ENCODE measurements at places on chromosomes 1 and 21.

DNA sequence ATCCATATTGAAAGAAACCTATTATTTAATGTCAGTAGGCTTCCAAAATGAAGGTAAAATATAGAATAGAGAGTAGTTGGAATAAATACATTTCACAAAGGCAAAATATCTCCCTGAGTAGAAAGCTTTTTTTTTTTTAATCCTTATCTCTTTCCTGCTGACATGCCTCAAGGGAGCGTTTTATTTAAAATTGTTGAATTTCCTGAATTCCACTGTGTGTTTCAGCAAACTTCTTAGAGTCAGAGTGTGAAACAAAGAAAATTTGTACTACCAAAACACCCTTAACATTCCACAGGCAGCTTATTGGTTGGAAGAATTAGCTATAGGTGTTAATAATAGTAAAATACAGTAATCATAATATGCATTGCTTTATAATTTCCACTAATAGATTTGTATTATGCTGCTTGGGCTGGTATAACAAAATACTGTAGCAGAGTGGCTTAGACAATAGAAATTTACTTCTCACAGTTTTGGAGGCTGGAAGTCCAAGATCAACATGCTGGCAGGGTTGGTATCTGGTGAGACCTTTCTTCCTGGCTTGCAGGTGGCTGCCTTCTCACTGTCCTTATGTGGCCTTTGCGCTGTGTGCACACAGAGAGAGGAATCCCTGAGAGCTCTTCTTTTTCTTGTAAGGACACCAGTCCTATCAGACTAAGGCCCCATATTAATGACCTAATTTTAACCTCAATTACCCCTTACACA is 468.4 kb upstream of the C1orf87 start:
- DNase-seq = no peak

DNA sequence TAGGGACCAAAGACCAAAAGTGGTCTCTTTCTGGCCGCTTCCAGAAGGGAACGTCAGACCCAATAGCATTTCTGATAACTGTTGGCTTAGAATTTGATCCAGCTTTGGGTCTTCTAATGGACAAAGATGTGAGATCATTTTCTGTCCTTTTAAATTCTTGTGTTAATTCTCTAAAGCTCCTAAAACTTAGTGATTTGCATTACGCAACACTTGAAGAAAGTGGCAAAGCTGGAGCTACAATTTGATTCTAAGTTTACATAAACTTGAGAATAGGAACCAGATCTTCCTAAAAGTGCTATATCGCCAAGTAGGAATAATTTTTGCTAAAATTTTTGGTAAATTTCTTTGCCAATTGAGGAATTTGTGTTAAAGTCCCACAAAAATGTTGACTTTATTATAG is 21.6 kb upstream of the PLA2G4A start:
- DNase-seq = no peak

GRCh38 chr1:75438355-75438754 is 172.6 kb downstream of the SLC44A5 start:
- DNase-seq = no peak

DNA sequence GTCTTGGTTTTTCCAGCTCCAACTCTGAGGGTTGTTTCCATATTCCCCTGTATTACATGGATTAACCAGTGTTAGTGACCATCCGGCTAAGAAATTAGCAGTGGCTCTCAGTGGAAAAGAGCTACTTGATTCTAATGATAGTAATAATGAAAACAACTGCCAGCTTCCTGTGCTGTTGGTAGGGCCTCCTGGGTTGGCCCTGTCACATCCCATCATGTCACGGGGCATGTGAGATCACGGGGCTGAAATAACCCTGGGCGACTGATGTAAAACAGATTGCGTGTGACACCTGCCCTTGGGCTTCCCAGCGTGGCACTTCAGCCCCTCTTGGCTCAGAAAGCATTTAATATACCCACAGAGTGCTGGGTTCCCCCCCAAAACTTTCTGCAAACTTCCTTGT is 149.0 kb downstream of the ROR1 start:
- no peak for DNase-seq

DNA sequence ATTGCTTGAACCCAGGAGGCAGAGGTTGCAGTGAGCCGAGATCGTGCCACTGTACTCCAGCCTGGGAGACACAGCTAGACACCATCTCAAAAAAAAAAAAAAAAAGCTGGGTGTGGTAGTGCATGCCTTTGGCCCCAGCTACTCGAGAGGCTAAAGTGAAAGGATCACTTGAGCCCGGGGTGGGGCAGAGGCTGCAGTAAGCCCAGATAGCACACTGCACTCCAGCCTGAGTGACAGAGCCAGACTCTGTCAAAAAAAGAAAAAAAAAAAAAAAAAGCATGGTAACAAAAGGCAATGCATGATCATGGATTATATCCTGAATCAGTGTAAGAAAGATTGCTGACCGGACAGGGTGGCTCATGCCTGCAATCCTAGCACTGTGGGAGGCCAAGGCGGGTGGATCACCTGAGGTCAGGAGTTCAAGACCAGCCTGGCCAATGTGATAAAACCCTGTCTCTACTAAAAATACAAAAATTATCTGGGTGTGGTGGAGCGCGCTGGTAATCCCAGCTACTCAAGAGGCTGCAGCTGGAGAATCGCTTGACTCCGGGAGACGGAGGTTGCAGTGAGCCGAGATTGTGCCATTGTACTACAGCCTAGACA is 76.3 kb downstream of the RUSC1 start:
- no peak for DNase-seq

DNA sequence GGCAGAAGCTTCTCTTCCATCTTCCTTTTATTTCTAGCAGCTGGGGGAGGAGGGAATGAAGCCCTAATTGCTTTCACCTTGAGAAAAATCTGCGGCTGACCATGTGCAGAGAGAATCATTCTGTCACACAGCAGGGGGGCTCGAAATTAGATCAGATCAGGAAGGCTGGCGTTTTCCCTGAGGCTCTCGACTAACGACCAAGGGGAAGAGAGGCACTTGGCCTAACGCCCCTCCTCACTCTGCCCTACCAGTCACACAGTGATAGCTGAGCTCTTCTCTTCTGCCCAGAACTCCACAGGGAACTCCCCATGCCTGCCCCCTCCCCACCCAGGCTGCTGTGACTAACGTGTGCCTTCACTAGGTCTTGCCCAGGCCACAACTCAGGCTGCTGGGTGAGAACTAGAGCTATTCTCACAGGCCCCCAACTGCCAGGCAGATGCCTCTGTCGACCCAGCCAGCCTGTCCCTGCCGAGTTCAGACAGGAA is 26.5 kb upstream of the KHDRBS1 start:
- no peak for DNase-seq

GRCh38 chr1:226432586-226433340 is 24.9 kb upstream of the PARP1 start:
- DNase-seq = no peak

GRCh38 chr1:24366707-24367106 is 46.9 kb downstream of the STPG1 start:
- DNase-seq = no peak

DNA sequence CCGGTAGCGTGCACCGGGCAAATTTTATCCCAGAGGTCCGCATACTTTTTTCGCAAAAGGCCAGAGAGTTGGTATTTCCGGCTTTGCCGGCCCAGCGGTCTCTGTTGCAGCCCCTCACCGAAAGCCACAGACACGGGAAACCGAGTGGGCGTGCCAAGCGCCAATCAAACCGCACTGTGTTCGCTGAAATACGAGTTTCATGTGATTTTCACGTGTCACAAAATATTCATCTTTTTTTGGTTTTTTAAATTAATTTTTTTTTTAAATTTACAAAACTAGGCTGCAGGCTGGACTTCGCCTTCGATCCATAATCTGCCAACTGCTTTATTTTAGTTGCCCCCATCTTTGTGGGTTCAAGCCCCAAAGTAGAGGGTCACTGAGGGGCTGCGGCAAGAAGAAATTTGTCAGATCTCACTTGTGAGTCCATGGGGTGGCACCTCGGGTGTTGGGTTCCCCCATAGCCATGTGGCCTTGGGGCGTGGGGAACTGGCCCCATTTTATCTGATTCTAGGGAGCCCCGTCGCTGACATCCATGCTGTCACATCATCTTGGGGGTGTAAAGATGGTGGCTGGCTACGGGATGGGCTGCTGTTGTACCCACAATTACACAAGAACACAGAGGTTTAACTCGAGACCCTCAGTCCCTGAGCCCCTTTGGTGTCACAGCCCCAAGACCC is 20.8 kb downstream of the SLC45A1 start:
- no peak for DNase-seq

GRCh38 chr1:58765006-58765405 is 18.8 kb downstream of the JUN start:
- DNase-seq = no peak

DNA sequence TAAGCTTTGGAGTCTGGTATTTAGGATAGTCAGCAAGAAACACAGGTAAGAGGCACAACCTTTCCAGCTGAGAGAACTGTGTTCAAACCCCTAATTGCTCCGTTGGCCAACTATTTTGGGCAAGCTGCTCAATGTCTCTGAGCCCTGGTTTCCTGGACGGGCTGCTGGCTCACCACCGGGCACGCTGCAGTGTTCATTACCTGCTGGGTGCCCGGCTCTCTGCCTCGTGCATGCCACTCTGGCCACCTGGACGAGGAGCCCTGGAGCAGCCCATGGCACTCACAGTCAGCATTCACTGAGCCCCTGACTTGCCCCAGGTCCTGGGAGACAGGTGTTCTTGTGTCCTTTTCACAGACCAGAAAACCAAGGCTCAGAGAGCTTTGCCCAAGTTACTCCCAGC is 51.0 kb downstream of the DMRTB1 start:
- DNase-seq = no peak

- DNase-seq = no peak
Measured at GRCh38 chr1:32180186-32181060, 948 bp downstream of the TXLNA start.

DNA sequence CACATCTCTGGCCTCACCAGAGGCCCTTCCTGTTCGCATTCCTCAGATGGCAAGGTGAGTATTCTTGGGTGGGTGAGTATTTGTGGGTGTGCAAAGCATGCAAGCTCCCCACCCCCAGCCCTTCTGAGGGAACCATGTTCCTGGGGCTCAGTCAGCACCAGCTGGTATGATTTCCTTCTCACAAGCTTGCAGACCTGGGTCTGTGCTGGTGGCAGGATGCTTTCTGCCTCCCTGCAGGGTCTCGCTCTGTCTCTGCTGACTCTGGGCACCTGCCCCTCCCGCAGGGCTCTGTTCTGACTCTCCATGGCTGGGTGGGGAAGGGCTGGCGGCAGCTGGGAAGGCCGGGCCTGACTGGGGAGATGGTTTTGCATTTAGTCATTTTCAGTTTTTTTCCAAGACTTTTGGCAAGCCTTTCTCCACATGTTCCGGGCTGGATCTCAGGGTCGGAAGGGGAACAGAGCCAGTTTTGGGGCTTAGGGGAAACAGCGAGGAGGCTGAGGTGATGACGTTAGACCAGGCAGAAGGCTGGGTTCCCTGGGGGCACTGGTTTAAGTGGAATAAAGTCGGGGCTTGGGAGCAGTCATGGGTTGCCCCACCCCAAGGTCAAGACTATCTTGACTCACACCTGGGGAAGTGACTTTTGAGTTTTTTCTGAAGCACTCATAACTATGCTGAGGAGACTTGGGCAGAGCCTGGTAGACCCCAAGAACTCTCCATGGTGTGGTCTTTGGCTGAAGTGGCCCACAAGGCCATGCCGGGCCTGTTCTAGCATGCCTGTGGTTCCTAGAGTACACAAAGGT is 6.2 kb downstream of the RASSF5 start:
- no peak for DNase-seq

GRCh38 chr1:43315963-43316737 is 15.4 kb downstream of the TIE1 start:
- no peak for DNase-seq

- DNase-seq = peak; percentile 35
Measured at GRCh38 chr21:44911384-44912157, 9.1 kb downstream of the ITGB2 start.

DNA sequence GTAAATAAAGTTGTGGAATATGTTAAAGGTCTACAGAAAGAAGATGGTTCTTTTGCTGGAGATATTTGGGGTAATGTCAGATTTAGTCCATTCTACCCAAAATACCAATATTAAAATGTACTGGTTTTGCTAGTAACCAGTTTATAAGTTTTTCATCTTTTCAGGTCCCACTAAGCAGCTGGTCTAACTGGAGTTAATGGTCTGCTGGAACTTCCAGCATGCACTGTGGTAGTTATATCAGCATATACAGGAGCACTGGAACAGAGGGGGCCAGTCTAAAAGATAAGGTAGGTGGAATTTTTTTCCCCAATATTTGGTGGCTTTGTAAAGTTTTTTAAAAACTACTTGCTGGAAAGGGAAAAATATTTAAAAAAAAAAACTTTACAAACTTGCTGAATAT is 3.9 kb downstream of the RABGGTB start:
- no peak for DNase-seq

- no peak for DNase-seq
Measured at GRCh38 chr1:115301438-115302020, 36.5 kb downstream of the NGF start.

DNA sequence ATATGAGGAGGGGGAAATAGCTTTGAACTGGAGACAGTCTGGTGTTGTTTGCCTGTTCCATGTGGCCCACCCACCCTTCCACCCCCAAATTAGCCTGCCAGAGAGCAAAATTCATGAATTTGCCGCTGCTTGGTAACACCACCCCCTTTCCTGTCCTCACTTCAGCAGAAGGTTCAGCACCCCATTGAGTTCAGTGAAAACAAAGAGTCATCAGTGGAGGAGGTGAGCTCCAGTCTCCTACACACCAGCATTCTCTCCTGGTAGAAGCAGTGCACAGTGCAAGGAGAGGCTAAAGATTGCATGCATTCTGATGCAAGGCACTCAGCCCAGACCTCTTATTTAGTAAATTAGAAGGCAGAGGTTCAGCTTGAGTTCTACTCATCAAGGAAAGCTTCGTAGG is 99.7 kb upstream of the DYNLT5 start:
- no peak for DNase-seq

- DNase-seq = no peak
Measured at GRCh38 chr1:94553323-94553730, 11.8 kb upstream of the F3 start.

GRCh38 chr1:15753776-15754175 is 4.8 kb upstream of the FBLIM1 start:
- DNase-seq = no peak

DNA sequence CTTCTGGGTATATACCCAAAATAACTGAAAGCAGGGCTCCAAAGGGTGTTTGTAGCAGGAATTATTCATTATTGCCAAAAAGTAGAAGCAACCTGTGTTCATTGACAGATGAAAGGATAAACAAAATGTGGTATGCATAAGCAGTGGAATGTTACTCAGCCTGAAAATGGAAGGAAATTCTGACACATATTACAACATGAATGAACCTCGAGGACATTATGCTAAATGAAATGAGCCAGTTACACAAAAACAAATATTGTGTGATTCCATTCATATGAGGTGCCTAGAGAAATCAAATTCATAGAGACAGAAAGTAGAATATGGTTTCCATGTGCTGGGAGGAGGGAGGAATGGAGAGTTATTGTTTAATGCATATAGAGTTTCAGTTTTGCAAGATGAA is 86.3 kb upstream of the ARTN start:
- no peak for DNase-seq

DNA sequence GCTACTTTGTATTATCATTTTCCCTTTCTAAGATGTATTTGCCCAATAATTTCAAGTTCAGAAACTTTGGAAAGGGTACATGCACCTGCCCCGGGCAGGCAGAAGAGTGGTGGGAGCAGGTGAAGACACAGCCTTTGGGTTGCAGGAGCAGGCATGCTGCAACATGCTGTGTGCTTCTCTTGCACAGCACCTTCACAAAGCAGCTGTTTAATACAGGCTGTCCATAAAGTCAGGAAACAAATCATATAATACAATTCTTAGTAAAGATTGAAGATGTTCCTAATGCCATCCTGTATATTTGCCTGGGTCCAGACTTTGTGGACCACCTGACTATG is 182.9 kb downstream of the ZNF281 start:
- no peak for DNase-seq
